ENCODE measurements at places on chromosomes 16 and 17. TPM values are rescaled to one million over a fixed set of nuclear protein-coding genes. Genes with fewer than 3 reads are reported as not detected.

Gene MT1H
- not detected for total RNA-seq

DNA sequence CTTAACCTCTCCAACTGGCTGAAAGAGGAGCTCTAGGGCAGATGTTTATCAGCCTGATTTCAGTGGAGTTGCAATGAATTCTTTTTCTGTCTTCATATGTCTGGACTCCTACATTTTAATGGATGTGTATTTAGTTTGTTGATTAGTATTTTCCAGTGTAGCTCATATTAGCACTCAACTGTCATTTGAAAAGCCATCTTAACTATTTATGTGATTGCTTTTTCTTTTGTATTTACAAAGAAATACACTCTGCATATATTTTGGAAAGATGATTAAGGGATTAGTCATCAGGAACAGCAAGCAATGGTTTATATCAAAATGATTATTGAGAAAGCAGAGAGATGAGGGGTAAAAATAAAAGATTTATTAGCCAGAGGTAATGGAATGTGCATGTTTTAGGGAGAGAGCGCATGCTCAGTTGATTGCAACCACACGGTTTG, 71.1 kb downstream of the WWOX start:
- no peaks in the 10 kb centered on the region for H3K36me3 ChIP-seq
- H3K27me3 ChIP-seq: no peaks in the 10 kb centered on the region
- H3K4me3 ChIP-seq: no peak overlapping the region
- H3K27ac ChIP-seq: no peak overlapping the region

GRCh38 chr17:62030264-62030663, 34.8 kb downstream of the MED13 start:
- H3K4me3 ChIP-seq: no peak overlapping the region
- peaks cover 10% of the 10 kb centered on the region for H3K36me3 ChIP-seq
- H3K4me1 ChIP-seq: no peaks in the 10 kb centered on the region
- DNase-seq: no peak
- no peaks in the 10 kb centered on the region for H3K27me3 ChIP-seq
- no peak overlapping the region for H3K27ac ChIP-seq

DNA sequence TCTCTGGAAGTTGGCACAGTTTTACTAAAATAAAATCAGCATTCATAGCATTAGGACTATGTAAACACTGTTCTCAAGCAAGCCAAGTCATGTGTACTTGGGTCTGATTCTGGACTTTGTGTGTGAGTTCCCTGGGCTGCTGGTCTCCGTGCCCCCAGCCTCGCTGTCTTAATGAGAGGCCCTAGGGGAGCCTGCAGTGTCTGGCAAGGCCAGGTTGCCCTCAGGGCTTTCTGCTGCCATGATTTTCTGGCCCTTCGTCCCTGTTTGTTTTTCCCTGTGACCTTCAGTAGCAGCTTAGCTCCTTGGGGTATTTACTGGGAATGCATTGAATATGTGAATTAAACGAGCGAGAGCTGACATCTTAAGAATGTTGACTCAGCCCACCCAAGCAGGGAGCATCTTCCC, 161.8 kb downstream of the RPTOR start:
- no peak overlapping the region for H3K4me3 ChIP-seq
- H3K27me3 ChIP-seq: no peaks in the 10 kb centered on the region
- no peak for DNase-seq
- no peak overlapping the region for H3K27ac ChIP-seq
- H3K4me1 ChIP-seq: no peaks in the 10 kb centered on the region
- H3K36me3 ChIP-seq: no peaks in the 10 kb centered on the region

Gene DNAJA2
- total RNA-seq: 51.2 TPM

DNA sequence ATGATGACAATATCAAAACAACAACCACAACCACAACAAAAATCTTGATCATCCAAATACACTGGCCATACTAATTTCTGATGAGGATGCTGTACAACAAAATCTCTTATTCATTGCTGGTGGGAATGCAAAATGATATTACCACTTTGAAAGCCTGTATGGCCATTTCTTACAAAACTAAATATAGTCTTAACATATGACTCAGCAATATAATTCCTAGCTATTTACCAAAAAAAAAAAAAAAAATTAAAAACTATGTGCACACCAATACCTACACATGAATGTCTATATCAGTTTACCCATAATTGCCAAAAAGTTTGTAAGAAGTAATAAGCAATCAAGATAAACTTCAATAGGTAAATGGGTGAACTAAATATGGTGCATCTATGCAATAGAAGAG, 1379.7 kb downstream of the CDH11 start:
- H3K36me3 ChIP-seq: no peaks in the 10 kb centered on the region
- no peak overlapping the region for H3K4me3 ChIP-seq
- no peak overlapping the region for H3K27ac ChIP-seq

GRCh38 chr17:41959336-41960095, 7.1 kb upstream of the CNP start:
- H3K4me1 ChIP-seq: no peaks in the 10 kb centered on the region

Gene NAGPA
- total RNA-seq: 26.2 TPM

- no peaks in the 10 kb centered on the region for H3K36me3 ChIP-seq
- H3K4me3 ChIP-seq: no peak overlapping the region
- H3K4me1 ChIP-seq: no peaks in the 10 kb centered on the region
- no peak overlapping the region for H3K27ac ChIP-seq
- H3K27me3 ChIP-seq: no peaks in the 10 kb centered on the region
Measured at GRCh38 chr17:58970609-58971450, 135.8 kb downstream of the TRIM37 start.

Gene MYH3
- total RNA-seq: 2.9 TPM

Gene C17orf107
- total RNA-seq: not detected

GRCh38 chr17:76500747-76501017, 541 bp downstream of the RHBDF2 start:
- H3K27me3 ChIP-seq: no peaks in the 10 kb centered on the region
- H3K4me1 ChIP-seq: peaks cover 9% of the 10 kb centered on the region
- no peak for DNase-seq
- no peaks in the 10 kb centered on the region for H3K36me3 ChIP-seq
- H3K4me3 ChIP-seq: peak overlapping the region; percentile 71
- peak overlapping the region; percentile 73 for H3K27ac ChIP-seq

Gene HOXB13
- 0.16 TPM for total RNA-seq

DNA sequence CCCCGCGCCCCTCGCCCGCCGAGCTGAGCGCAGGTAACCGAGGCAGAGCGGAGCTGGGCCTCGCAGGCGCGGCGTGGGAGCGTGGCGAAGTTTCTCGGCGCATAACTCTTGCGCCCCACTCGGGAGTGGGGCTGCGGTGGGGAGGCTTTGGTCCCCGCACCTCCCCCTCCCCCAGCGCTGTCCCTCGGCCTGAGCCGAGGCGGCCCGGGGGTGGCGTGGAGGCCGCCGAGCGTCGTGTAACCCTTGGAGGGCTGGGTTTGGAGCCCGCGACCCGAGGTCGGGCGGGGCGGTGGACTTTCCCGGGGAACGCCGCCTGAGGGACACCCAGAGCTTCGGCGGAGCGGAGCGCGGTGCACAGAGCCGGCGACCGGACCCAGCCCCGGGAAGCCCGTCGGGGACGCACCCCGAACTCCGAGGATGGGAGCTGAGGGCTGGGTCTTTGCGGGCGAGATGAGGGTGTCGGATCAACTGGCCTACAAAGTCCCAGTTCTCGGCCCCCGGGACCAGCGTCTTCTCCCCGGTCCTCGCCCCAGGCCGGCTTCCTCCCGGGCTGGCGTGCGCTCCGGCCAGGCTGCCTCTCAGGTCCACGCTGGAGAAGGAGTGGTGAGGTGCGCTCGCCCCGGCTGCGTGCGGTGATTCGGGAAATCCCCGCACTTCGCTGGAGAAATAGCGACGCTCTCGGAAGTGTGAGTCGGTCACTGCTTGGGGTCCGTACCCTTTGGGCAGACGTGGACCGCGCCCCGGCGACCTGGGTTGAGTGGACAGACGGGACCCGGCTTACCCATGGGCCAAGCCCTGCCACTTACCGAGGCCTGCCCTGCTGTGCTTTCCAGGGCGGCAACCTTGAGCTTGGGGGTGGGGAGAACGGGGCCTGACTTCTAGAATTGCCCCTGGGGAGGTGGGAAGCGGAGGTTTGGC, 168.4 kb downstream of the RAB11FIP4 start:
- peak overlapping the region; percentile 62 for H3K4me3 ChIP-seq
- peak overlapping the region; percentile 97 for H3K27ac ChIP-seq
- H3K4me1 ChIP-seq: peaks cover 4% of the 10 kb centered on the region
- H3K27me3 ChIP-seq: no peaks in the 10 kb centered on the region
- no peaks in the 10 kb centered on the region for H3K36me3 ChIP-seq
- DNase-seq: peak; percentile 56

GRCh38 chr17:58487589-58488427, at the start of gene HSF5:
HSF5 (minus strand) TSS chr17:58488408; CDS start chr17:58488274, 134 bp downstream.
- no peaks in the 10 kb centered on the region for H3K4me1 ChIP-seq
- no peaks in the 10 kb centered on the region for H3K27me3 ChIP-seq
- peak within 1 kb of the TSS; percentile 27 for H3K4me3 ChIP-seq
- peaks cover 6% of the 10 kb centered on the region for H3K36me3 ChIP-seq
- no peak for DNase-seq

Gene ZNF205
- total RNA-seq: 18.9 TPM

DNA sequence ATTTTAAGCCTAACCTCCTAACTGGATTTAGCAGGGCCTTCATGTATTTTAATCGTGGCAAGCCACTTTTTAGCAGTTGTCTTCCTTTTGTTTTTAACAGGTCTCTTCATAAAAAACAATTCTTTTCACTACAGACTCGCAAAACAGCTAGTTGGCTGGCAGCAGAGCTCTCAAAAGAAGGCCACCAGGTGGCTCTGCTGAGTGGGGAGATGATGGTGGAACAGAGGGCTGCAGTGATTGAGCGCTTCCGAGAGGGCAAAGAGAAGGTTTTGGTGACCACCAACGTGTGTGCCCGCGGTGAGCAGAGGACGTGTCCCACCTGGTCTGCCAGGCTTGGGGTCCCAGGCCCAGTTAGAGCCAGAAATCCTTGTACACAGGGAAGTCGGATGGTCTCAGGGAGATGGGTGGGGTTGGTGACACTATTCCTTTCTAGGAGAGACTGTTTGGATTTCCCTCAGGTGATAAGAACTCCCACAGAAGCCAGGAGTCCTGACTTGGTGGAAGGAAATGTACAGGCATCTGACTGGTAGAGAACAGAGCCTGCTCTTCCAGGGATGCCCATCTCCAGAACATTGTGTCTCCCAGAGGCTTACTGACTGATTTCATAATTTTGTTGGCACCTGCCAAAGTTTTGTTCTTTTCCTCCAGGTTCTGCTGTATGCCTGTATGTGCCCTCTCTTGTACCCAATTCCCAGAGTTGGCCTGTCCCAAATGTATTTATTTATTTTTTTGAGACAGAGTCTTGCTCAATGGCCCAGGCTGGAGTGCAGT, 14.9 kb upstream of the DDX19A start:
- DNase-seq: no peak
- no peaks in the 10 kb centered on the region for H3K36me3 ChIP-seq
- H3K27ac ChIP-seq: no peak overlapping the region
- H3K4me1 ChIP-seq: no peaks in the 10 kb centered on the region
- H3K27me3 ChIP-seq: no peaks in the 10 kb centered on the region

DNA sequence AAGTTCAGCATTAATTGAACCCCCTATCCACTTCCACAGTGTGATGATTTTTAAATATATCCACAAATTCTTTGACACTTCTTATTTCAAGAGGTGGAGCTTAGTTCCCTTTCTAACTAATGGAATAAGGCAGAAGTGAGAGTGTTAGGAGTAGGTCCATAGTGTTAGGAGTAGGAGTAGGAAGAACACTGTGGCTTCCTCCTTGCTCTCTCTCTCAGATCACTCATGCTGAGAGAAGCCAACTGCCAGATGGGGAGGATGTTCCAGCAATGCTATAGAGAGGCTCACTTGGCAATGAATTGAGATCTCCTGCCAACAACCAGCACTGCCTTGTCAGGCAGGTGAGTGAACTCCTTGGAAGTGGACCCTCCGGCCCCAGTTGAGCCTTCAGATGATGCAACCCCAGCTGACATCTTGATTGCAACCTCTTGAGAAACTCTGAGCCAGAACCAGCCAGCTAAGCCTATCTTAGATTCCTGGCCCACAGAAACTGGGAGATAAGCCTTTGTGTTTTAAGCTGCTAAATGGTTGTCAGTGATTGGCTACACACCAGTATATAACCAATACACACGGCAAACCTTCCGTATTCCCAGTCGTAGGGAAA, 44.3 kb downstream of the SPECC1 start:
- no peaks in the 10 kb centered on the region for H3K27me3 ChIP-seq
- no peak overlapping the region for H3K27ac ChIP-seq
- no peaks in the 10 kb centered on the region for H3K4me1 ChIP-seq
- H3K36me3 ChIP-seq: no peaks in the 10 kb centered on the region

GRCh38 chr17:7356072-7356549, 1.2 kb downstream of the TMEM95 start:
- H3K27me3 ChIP-seq: no peaks in the 10 kb centered on the region
- peak; percentile 85 for DNase-seq
- H3K36me3 ChIP-seq: no peaks in the 10 kb centered on the region
- H3K4me1 ChIP-seq: peaks cover 12% of the 10 kb centered on the region

GRCh38 chr17:5700745-5701144, 116.4 kb upstream of the NLRP1 start:
- no peak overlapping the region for H3K27ac ChIP-seq
- H3K27me3 ChIP-seq: peaks cover 36% of the 10 kb centered on the region
- no peaks in the 10 kb centered on the region for H3K4me1 ChIP-seq
- H3K36me3 ChIP-seq: no peaks in the 10 kb centered on the region
- no peak for DNase-seq

DNA sequence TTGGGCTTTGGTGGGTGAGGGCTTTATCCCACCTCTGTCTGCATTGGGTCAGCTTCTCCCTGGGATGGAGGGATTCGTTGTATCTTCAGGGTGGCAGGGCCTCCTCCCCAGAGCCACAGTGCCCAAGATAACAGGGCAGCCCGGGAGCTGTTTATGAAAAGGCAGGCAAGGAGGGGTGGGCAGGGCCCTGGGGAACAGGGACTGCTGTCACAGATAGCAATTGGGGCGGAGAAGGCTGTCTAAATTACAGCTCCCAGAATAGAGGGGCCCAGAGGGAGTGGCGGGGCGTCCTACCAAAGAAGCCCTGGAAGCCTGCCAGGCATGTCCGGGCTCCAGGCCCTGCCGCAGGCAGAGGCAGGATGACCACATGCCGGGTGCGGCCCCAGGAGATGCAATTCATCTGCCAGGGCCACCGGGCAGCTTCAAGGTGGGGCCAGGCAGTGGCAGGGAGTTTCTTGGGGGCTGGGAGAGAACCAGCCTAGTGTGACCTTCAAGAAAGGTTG, 18.8 kb upstream of the PHOSPHO1 start:
- H3K4me3 ChIP-seq: no peak overlapping the region
- no peak overlapping the region for H3K27ac ChIP-seq
- H3K4me1 ChIP-seq: no peaks in the 10 kb centered on the region

Gene MYH1
- 1.9 TPM for total RNA-seq

- H3K36me3 ChIP-seq: no peaks in the 10 kb centered on the region
- no peak for DNase-seq
- no peak overlapping the region for H3K4me3 ChIP-seq
- H3K27me3 ChIP-seq: no peaks in the 10 kb centered on the region
Measured at GRCh38 chr17:2542456-2542855, 30.8 kb upstream of the METTL16 start.

- H3K4me3 ChIP-seq: no peak overlapping the region
- no peak for DNase-seq
- H3K27me3 ChIP-seq: no peaks in the 10 kb centered on the region
- no peaks in the 10 kb centered on the region for H3K36me3 ChIP-seq
- no peaks in the 10 kb centered on the region for H3K4me1 ChIP-seq
- no peak overlapping the region for H3K27ac ChIP-seq
Measured at GRCh38 chr16:81347425-81347824, 32.7 kb downstream of the GAN start.

Gene ABCA10
- total RNA-seq: 49.5 TPM
